Activated naive CD8-positive, alpha-beta T cell treated with anti-CD3 and anti-CD28 coated beads, Interleukin-2, amount 50 U/mL, for 24 hours (primary cell): ENCODE measurements at places on chromosomes 7 and 10.

GRCh38 chr10:124077208-124077993 lies 16.0 kb downstream of the CHST15 start:
- H3K27ac ChIP-seq: no peak overlapping the region
- no peaks in the 10 kb centered on the region for H3K36me3 ChIP-seq
- H3K4me1 ChIP-seq: peaks cover 18% of the 10 kb centered on the region
- peaks cover 3% of the 10 kb centered on the region for H3K27me3 ChIP-seq
- DNase-seq: no peak

DNA sequence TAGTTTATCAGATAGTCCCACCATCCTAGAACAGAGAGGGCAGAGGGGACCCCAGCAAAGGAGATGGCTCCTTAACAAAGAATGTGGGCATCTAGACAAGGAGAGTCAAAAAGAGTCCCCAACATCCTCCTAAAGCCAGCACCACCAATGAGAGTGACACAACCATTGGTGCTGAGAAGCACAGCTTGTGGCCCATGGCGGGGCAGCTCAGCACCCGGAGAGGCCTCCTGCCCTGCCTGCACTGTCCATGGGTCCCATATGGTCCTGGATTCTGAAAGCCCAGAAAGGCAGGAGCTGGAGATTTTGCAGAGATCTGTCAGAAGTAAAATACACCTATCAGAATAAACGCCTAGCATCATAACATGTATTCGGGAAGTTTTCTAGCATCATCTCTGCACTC lies 311.8 kb upstream of the ZNF32 start:
- H3K27me3 ChIP-seq: peaks cover 25% of the 10 kb centered on the region
- no peak for DNase-seq
- no peak overlapping the region for H3K27ac ChIP-seq

DNA sequence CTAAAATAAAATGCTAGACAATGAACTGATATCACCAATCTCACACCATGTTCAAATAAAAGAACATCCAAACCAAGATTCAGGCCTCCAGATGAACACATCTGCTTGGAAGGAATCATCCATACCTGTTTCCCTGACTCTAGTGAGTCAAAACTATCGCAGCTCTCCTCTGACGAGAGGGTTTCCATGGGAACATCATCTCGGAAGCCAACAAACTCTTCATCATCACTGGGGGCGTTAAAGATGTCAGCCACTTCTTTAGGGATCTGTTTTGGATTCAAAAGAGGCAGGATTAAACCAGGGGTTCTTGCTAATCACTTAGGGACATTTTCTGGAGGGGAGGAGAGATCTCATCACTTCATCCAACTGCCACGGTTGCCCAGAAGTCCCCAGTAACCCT lies 29.1 kb downstream of the CDCA7L start:
- H3K4me1 ChIP-seq: no peaks in the 10 kb centered on the region
- no peak overlapping the region for H3K27ac ChIP-seq
- no peak overlapping the region for H3K4me3 ChIP-seq
- no peaks in the 10 kb centered on the region for H3K27me3 ChIP-seq

- H3K27me3 ChIP-seq: no peaks in the 10 kb centered on the region
- no peak overlapping the region for H3K4me3 ChIP-seq
- H3K4me1 ChIP-seq: no peaks in the 10 kb centered on the region
- no peak overlapping the region for H3K27ac ChIP-seq
- H3K36me3 ChIP-seq: no peaks in the 10 kb centered on the region
Observed at GRCh38 chr7:45716380-45717203, 142.4 kb downstream of the ADCY1 start.

DNA sequence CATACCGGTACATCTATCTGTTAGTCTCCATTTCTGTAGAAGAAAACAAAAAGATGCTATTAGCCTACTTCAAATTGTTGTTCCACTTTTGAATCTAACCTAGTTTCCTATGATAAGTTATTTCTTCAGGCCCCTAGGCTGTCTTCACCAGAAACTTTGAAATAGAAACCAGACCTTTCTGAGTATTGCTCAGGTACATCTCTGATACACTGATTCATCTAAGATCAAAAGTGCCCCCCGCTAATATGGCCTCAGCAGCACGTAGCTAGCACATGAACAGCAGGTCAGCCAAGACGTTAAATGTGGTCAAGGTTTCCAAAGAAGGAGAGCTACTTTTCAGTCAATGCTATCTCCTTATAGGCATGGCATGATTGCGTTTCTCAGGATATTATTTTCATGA lies 23.6 kb downstream of the CTAGE6 start:
- no peak for DNase-seq
- no peaks in the 10 kb centered on the region for H3K27me3 ChIP-seq
- H3K36me3 ChIP-seq: peaks cover 20% of the 10 kb centered on the region

DNA sequence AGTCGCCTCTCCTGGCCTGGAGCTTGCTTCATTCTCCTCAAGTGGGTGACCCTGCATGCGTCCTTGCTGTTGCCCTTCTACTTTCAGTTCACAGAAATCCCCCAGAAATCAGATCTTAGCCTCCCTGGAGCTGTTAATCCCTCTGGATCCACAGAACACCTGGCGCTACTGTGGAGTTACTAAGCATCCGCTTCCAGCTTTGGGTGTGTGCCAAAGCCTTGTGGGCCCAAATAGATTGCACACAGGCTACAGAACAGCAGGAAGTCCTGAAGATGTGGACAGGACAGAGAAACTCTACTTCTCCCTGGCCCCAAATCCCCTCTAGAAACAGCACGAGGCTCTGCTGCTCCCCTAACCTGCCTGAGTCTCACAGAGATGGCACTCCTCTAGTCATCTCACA lies 36.6 kb upstream of the PDLIM1 start:
- no peak overlapping the region for H3K4me3 ChIP-seq
- H3K27ac ChIP-seq: no peak overlapping the region
- H3K27me3 ChIP-seq: no peaks in the 10 kb centered on the region
- H3K36me3 ChIP-seq: no peaks in the 10 kb centered on the region

- no peaks in the 10 kb centered on the region for H3K27me3 ChIP-seq
- no peak for DNase-seq
- no peak overlapping the region for H3K4me3 ChIP-seq
- H3K27ac ChIP-seq: no peak overlapping the region
- H3K4me1 ChIP-seq: no peaks in the 10 kb centered on the region
Observed at GRCh38 chr7:83427884-83428283, 221.1 kb downstream of the SEMA3E start.

- H3K36me3 ChIP-seq: no peaks in the 10 kb centered on the region
- no peak overlapping the region for H3K4me3 ChIP-seq
- peaks cover 8% of the 10 kb centered on the region for H3K4me1 ChIP-seq
- no peak overlapping the region for H3K27ac ChIP-seq
Observed at GRCh38 chr10:8211631-8212030, 157.1 kb downstream of the GATA3 start.

DNA sequence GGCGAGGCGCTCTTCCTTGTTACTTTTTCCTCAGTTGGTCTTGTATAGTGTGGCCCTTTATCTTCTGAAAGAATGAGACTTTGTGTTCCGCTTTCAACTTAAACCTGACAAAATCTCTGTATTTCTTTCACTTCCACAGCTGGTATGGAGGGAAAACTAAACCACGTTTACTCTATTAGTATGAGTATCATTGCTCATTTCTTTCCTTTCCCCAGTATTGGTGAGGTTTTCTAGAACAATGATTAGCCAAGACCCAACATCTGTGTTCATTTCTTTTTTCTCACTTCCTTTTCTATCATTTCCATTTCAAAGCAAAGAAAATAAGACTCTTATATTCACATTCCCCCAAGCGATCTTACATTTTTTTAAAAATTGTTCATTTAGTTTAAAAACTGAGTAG lies 165.3 kb downstream of the PAXIP1 start:
- H3K4me1 ChIP-seq: no peaks in the 10 kb centered on the region
- peaks cover 12% of the 10 kb centered on the region for H3K27me3 ChIP-seq
- no peak overlapping the region for H3K4me3 ChIP-seq
- no peaks in the 10 kb centered on the region for H3K36me3 ChIP-seq
- no peak overlapping the region for H3K27ac ChIP-seq

- H3K27ac ChIP-seq: peak overlapping the region; percentile 5
- H3K4me1 ChIP-seq: peaks cover 43% of the 10 kb centered on the region
- no peak for DNase-seq
- no peaks in the 10 kb centered on the region for H3K27me3 ChIP-seq
- no peaks in the 10 kb centered on the region for H3K36me3 ChIP-seq
Observed at GRCh38 chr10:80413271-80413996, 5.1 kb downstream of the PRXL2A start.
